ENCODE measurements at places on chromosomes 7 and 10.

DNA sequence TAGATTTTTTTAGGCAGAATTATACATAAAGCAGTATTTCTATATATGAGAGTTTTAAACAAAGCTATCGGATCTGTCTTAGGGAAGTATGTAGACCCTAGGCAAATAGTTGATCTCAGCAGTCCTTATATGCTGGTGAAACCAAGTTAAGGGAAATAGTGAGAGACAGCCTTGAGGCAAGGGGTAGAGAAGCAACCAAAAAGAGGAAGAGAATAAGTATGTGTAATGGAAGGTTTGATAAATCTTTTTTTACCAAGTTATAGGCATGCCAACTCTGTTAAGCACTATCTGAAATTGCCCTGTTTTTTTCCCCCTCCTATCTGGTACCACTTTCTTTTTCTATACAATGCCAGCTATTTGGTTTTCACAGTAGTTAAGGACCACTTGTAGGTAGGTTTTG is 19.9 kb downstream of the SPAG6 start:
- no peak for DNase-seq

- DNase-seq, result no peak
These were observed 170.2 kb upstream of the PITRM1 start for GRCh38 chr10:3342771-3343170.

DNA sequence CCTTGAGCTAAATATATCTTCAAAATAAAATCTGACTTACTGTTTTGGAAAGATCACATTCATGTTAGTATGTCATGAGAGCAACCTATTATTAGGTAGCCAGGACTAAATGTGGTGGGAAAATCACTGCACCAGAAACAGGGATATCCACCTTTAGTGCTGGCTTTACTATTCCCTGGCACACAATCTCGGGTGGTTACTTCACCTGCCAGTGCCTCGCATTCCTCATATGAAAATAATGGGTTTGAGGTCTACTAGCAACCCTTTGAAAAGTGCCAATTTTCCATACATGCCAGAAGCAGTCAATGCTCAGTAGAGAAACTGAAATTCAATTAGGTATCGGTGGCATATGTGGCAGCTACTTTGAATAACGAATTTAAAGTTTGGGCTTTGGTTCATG is 36.8 kb downstream of the PTN start:
- DNase-seq, result no peak

GRCh38 chr10:96502561-96503282 is 11.0 kb downstream of the TLL2 start:
- DNase-seq, result no peak

GRCh38 chr10:100744987-100745881 is at the start of gene PAX2:
TSS of gene PAX2 (plus strand) at chr10:100745582. CDS start at chr10:100746261, 679 bp downstream.
- no peak for DNase-seq

- peak; percentile 34 for DNase-seq
These were observed 3.0 kb downstream of the ZFAND2A start for GRCh38 chr7:1156782-1157535.

GRCh38 chr10:128722947-128723346 is 596.7 kb upstream of the MKI67 start:
- no peak for DNase-seq

- DNase-seq, result no peak
These were observed 308.5 kb downstream of the WDR11 start for GRCh38 chr10:121159670-121160069.

Measured in left lung (tissue), 14 donors.